ENCODE measurements at places on chromosomes 2 and 18.
A peak's percentile ranks its signal among the peaks of the same experiment; 100 is the strongest.

DNA sequence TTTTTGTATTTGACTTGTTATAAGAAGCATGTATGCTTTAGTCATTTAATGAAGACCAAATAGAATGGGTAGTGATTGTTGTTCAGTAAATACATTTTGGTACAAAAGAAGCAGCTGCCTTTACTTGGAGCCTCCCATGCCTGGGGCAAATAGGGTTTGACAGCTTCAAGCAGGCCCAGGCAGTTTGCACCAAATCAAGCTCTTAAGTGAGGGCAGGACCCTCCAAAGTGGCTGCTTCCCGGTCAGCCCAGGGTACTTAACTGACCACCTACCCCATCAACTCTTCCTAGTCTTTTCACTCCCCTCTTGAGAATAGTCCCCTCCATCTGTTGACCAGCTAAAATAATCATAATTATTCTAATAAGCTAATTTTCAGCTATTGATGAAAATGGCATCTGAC lies 5.2 kb downstream of the MAPRE3 start:
- no peak for DNase-seq

GRCh38 chr2:130390460-130391057 lies 34.7 kb downstream of the PTPN18 start:
- DNase-seq, result no peak

GRCh38 chr2:196758474-196759377 lies 40.8 kb downstream of the GTF3C3 start:
- DNase-seq, result peak; percentile 31

DNA sequence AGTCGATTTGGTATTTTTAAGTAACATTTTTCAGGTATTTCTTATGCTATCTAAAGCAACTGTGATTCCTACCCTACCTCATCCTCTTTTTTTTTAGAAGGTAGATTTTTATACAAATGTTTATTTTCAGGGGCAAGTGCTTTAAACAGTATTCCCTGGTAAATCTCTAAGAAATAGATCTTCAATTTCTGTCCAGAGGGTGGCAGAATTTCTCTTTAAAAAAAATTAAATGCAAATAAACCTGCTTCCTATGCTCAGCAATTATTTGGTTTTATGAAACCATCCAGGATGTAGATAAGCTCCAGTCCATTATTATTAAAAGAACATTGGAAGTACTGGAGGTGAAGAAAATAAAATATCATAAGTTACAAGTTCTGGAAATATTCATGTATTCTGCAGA lies 191.9 kb downstream of the MYO3B start:
- peak; percentile 62 for DNase-seq

DNA sequence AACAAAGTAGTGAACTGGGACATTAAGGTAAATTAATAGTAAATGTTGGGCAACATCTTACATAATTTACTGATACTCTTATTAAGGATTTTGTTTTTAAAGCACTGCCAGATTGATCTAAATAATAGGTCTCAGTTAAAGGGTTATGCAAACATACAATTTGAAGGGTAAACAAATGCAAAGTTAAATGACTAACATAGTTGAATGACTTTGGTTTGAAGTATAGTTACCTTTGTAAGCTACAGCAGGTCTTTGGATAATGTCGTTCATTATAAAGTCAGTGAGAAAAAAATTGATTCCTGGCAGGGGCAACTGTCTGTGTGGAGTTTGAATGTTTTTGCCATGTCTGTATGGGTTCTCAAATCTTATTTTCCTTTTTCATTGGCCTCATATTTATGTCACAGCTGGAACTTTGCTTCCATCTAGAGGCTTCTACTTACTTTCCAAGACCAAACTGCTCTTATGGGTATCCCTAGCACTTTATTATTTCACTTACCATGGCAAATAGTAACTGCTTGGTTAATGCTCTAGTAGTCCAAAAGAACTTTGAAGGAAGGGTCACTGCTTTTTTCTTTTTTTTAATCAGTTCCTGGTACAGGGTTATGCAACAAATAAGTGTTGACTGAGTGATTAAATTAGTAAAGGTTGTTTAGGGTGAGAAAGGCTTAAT lies 107.8 kb downstream of the NBEAL1 start:
- DNase-seq, result peak; percentile 68

Data from OCI-M1 (cell line).